AG04449 (cell line): ENCODE measurements at places on chromosomes 4 and X.

DNA sequence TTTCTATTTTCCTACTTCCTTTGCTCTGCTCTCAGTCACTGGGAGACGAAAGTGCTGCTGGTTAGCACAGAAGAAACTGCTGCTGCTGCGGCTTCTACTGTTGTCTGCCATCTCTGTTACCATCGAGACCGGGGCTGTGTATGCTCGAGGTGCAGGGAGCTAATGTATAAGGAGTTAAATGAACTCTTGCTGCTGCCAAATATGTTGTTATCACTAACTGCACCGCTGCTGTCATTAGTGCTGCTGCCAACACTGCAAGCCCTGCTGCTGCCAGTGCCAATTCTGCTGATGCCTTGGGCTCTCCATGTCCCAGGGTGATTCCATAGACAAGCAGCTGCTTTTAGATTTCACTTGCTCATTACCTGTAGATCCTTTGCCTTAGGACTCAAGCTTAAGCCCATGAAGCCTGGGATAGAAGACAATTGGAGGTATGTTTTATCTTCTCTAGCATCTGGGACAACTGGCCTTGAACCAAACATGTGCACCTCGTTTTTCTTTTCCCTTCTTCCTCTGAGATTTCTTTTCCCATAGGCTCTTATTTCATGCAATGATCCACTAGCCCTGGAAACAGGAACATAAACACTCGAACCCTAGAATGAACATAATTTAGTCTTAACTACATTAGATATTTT is 107.8 kb downstream of the CCSER1 start:
- no peak for DNase-seq

DNA sequence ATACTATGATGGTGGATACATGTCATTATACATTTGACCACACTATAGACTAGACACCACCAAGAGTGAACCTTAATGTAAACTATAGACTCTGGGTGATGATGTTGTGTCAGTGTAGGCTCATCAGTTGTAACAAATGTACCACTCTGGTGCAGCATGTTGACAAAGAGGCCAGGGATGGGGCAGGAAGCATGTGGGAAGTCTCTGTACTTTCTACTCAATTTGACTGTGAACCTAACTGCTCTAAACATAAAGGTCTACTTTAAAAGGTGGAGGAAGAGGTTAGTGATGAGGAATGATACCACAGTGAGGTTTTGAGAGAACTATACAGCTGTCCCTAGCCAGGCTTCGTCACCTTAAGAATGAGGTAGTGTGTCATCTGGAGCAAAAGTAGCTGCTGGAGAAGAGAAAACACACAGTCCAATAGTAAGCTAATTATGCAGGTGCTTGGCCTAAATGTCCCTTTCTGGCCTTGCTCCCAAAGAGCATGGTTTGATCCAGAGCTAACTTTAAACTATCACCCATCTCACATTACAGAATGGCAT is 38.4 kb downstream of the GRSF1 start:
- no peak for DNase-seq

- no peak for DNase-seq
Observed at GRCh38 chr4:833156-833555, 7.2 kb upstream of the CPLX1 start.

DNA sequence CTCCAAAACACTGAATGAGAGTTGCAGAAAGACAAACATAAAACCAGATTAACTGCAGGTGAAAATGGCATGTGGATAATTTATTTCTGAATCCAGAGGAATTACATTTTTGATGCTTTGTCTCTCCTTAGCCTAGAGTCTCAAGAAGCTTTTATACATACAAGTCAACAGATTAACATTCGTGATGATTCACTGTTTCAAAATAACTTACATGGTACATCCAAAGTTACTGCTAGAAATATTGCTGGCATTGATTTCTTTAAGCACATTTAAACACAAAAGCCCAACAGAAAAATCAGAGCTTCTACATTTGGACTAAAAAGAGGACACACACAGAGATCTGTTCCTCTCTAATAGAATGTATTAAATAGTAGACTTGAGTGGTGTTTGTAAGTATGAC is 105.6 kb downstream of the AMELX start:
- DNase-seq, result no peak

- DNase-seq, result no peak
Observed at GRCh38 chrX:123324625-123325024, 140.5 kb downstream of the GRIA3 start.

- no peak for DNase-seq
Observed at GRCh38 chr4:16157609-16158503, 68.4 kb downstream of the TAPT1 start.

DNA sequence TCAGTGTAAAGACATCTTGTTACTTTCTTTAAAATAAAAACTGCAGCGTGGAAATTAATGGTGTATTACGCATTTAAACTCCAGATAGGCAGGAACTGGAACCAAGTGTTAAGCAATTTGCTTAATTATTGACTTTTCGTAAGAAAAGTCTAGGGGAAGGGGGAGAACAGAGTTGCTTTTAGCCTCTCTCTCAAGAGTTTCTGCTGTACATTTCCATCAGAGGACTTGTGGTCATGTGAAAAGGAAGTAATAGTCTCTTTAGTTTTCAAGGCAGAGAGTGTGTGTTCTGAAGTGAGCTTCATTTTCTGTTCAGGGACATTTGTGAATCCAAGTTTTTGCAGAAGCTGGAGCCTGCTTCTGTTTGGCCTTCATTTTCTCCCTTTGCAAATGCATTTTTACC is 127.2 kb downstream of the UBE2K start:
- no peak for DNase-seq

DNA sequence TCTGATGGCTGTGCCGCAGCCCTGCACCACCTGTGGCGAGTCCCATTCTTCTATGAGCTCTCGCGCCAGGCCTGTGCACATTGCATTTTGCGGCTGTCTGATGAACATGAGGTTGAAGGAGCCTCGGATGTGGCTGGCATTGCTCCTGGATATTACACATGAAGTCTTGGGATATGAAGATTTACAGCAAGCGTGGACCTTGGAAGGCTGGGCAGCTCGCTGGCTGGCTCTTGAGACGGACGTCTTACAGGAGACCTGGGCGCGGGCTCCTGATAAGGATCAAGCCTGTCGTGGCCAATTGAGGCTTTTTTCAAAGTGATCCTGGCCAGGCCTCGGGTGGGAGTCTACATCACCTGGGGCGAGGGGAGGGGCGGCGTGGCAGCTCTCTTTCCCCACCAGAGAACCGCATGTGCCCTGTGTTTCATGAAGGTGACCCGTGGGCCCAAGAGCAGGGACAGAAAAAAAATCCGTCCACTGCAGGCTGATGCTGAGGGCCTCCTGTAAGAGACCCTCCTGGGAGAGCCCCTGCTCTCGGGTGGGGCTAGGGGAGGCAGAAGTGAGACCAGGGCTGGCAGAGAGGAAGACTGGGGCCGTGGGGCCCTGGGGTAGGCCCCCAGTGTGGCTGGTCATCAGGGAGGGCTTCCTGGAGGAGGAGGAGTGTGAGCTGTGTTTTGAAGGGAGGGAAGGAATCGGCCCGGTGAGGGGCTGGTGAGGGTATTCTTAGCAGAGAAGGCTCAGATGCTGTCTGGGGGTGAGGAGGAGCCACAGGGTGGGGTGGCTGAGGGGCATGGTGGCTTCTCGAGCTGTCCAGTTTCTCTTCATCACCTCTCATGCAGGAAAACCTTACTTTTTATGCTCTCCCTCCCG is 23.6 kb downstream of the CPZ start:
- no peak for DNase-seq

DNA sequence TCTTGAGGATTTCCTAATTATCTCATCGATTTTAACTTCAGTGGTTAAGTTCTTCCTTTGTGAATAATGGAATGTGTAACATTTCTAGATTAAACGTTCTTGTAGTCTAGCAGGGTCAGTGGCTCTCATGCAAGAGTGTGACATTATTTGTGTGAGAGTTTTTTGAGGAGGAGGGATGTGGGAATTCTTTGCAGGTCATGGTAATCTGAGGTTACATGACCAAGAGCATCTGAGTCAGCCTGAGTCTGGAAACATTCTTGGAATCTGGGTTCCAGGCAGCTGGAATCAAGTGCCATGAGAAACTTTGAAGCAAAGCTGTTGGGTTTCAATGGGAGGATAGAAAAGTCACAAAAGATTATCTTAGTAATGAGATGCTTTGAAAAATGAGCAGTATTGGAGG is 49.5 kb downstream of the GK start:
- DNase-seq, result peak; percentile 68

DNA sequence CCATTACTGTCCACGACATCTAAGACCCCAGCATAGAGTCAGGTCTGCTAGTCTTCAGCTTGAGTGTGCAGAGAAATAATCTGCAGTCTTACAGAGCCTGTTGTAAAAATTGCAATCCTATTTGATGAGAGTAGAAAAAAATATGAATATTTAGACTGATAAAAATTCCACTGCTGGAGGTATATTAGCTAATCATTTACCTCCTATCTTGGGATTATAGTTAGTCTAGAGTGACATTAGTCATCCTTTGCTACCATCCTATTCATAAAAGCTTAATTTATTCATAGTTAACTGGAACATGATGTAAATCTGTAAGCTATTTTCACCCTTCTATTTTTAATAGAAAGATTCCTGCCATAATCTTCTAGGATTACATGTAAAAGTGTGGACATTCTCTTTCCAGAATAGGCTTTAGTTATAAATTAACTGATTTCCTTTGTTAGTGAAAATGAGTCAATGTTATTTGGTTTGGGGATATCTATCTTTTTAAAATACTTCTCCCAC is 26.7 kb downstream of the C4orf54 start:
- no peak for DNase-seq

DNA sequence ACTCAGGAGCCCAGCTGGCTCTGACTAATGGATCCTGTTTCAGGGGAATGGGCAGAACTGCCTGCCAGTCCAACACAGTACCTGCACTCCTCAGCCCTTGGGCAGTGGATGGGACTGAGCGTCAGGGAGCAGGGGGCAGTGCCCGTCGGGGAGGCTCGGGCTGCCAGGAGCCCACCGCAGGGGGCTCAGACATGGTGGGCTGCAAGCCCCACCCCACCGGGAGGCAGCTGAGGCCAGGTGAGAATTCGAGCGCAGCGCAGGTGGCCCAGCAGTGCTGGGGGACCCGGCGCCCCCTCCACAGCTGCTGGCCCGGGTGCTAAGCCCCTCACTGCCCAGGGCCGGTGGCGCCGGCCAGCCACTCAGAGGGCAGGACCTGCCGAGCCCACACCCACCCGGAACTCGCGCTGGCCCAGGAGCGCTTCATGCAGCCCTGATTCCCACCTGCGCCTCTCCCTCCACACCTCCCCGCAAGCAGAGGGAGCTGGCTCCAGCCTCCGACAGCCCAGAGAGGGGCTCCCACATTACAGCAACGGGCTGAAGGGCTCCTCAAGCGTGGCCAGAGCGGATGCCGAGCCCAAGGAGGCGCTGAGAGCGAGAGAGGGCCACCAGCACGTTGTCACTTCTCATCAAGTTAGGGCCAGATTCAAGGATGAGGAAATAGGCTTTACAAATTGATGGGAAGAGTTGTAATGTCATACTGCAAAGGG is 668.8 kb downstream of the GALNTL6 start:
- no peak for DNase-seq

GRCh38 chr4:6885953-6886557 is 23.6 kb upstream of the TBC1D14 start:
- DNase-seq, result no peak

GRCh38 chr4:147371661-147372060 is 109.2 kb upstream of the EDNRA start:
- no peak for DNase-seq

DNA sequence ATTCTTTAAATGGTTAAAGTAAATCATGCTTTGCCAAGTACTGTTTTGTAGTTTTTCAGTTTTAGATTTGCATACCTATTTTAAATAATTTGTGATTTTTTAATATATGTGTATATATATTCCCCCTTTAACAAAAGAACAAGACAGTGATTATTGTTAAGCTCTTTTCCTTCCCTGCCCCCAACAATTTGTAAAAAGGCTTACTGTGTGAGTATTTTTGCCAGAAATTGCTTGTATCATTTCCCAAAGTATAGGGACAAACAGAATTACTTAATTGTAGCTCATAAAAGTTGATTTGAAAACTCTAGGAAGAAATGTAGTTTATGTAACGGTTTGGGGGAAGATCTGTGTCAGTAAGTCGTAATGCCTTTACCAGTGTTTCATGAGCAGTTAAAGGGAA is 19.0 kb downstream of the CPEB2 start:
- no peak for DNase-seq

DNA sequence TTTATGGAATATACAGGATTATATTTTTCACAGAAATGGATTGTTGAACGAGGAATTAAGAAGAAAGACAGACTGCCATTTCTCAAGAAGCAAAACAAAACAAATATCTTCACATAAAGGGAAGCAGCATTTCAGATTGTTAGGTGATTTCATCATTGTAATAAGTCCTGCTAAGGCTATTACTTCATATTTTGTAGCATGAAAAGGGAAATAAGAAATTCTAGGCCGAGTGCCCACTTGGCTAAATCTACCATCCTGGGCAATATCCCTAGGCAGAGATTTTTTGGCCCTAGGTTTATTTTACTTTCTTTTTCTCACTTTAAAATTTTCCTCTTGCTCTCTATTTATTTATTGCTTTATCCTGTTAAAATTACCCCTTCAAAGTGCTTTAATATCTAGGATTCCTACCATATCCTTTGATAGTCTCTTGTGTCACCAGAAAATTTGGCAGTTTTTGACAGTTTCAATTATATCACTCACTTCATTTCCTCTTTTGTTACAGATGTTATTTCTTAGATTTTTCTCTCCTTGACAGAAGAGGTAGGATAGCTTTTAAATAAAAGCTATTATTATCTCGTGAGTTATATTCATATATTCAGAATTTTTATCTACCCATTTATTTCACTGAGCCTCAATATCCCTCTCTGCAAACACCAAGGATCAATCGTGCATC is 142.3 kb downstream of the PDGFC start:
- no peak for DNase-seq

DNA sequence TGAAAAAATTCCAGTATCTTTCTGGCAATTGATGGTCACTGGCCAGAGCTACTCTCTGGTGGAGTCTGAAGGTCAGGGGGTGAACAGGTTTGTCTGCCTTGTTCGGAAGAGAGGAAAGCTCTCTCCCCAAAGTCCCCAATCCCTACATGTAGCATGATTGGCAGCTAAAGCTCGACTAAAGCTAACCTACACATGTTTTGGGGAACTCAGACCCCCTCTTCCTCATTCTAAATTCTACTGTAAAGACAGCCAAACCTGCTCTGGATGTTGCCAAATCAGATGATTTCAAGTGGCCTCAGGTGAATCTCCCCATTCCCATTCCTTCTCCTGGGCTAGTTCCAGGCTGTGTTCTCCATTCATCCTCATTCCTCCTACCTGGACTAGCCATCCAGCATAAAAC is 84.1 kb downstream of the MSN start:
- DNase-seq, result no peak

- DNase-seq, result no peak
Observed at GRCh38 chrX:47645530-47645929, 4.8 kb downstream of the ELK1 start.

DNA sequence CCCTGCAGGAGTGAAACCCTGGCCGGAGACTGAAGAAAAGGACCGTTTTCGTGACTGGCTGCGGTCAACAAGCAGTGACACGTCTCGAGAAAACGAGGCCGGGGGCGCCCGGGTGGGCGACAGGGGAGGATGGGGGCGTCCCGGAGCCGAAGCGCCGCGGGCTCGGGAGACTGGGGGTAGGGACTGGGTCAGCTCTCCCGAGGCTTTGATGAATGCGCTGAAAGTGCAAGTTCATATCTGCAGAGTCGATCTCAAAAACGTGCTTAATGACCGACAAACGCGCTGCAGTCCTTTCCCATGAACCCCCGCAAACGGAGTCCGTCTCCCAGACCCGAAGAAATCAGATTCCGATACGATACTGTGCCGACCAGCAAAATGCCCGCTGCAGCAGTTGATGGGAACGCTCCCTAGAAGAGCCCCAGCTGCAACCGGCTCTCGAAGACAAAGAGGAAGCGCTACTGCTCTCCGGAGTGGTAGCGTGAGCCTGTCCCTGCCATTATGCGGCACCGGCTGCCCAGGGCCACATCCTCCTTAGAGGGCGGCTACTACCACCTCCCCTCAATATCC is 806 bp upstream of the CD99L2 start:
- no peak for DNase-seq
